HL-60 (cell line): ENCODE measurements at places on chromosomes 6 and 20.

DNA sequence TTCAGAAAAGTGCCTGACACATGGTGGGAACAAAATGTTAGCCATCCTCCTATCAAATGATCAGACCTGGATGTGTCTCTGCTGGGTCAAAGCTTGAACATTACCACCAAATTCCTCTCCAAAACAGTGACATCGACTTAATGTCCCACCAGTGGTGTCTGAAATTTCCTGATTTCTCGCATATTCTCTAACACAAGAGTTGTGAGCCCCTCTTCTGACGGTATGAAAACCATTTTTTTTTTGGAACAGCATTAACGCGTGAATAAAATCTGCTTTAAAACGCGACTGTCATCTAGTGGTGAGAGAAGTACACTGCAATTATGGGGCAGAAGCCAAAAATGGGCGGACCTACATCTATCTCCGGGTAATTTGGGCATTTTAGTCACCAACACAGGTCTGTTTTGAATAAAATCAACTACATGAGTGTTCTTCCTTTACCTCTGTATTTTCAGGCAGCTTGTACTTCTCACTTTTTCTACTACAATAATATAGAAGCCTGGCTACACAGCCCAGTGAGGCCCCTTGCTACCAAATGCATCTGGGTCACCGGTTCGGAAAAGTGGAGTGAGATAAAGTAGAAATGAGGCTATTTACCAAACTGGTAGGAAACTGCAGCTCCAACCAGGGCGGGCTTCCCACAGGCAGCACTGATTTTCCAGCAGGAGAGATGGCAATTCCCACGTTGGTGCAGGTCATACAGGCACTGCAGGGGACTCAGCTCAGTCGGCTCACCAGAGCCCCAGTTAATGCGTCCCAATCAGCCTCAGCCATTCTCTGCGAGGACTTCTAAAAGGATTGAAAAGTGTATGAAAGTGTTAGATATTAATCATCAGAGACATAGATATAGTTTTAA is 27.4 kb downstream of the MGME1 start:
- peak; percentile 37 for DNase-seq

DNA sequence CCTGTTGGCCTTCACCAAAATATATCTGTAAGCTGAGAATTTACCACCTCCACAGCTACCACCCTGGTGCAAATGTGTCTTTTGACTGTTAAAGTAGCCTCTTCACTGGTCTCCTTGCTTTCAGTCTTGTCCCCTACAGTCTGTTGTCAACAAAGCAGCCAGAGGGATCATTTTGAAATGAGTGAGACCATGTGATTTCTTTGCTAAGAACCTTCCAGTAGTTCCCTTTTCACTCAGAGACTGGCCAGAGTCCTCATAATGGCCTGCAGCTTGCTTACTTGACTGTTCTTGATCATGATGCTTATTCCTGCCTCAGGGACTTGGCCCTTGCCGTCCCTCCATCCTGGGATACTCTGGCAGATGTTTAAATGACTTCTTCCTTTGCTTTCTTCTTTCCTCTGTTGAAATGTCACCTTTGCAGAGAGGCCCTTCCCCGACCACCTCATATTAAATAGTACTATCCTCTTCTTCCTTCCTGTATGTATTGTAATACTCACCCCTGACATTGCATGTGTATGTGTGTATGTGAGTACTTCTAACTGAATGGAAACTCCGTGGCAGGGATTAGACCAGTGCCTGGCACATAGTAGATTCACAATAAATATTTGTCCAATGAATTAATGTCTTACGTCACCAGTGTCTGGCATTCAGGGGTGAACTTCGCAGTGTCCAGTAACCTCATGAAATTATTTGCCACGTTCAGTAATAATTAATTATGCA is 5.0 kb downstream of the MANBAL start:
- DNase-seq: no peak

DNA sequence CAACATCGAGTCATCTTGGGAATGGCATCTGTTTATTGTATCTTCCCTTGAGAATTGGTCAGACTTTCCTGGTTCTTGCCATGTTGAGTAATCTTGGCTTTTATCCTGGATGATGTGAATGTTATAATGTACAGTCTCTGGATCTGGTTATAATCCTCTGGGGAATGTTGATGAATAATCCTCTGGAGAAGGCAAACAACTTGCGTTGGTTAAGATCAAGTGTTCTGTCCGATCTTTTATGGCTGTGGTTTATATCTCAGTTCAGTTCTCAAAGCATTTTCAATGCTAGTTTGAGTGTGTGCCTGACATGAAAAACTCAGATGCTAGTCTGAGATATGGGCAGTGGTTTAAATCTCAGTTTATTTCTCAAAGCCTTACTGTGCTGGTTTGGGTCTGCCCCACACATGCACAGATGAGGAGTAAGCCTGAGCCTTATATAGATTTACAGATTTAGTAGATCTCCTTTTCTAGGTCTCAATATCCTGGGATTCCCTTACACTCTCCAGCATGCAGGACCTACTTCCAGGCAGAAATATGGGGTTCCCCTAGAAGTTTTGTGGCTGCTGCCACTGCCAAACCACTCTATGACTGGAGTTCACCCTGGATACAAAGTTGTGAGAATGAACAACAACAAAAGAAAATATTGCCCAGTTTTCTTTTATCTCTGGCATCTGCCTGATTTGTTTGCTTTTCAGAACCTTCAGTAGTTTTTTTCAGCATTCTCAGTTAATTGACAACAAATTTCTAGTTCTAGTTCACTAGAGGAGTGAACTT is 191.8 kb upstream of the MAN1A1 start:
- no peak for DNase-seq

GRCh38 chr6:13743736-13744127 is 32.1 kb upstream of the RANBP9 start:
- no peak for DNase-seq

DNA sequence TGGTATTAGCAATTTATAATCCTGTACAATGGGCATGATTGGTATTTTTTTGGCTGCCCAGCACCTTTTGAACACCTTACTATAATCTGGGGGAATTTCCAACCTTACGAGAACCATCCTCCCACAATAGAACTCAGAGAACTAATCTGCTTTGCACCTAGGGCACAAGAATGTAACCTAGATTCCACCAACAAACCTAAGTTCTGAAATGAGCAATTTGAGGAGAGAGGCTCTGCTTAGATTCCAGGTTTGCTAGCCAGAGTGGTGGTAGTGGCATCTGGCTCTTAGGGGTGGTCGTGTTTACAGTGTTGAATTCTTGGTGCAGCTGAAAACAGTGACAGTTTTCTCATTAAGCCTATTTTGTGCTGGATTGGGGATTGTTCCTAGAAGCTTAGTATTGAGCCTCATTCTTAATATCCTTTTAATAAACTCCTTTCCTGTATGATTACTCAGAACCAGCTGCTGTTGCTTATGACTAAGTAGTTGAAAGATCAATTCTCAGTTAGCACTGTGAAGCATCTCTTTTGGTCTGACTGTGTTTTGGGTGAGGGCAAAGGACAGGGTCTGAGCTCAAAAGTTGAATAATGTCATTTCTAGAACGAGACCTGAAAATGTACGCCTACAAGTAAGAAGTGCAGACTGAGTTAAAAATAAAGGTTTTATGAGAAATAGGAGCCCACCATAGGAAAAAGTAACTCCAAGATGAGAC is 385.6 kb downstream of the CDKAL1 start:
- DNase-seq: no peak

DNA sequence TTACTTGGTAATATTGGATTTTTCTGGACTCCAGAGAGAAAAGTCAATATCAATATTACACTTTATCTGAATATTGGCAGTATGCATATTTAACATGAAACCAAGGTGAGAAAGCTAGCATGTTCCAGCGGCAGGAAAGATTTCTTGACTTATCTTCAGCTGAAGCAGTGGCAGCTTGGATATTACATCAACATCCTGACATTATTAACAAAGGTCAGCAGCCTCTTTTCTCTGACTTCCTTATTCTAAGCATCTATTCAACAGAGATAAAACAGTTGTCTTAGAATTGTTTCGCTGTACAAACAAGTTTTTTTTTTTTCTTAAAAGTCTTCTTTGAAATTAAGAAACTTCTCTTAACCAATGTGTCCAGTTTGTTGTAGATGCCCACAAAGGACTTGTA is 11.8 kb downstream of the DCBLD1 start:
- no peak for DNase-seq

- no peak for DNase-seq
These were observed 121.6 kb upstream of the GJE1 start for GRCh38 chr6:142011156-142011555.

DNA sequence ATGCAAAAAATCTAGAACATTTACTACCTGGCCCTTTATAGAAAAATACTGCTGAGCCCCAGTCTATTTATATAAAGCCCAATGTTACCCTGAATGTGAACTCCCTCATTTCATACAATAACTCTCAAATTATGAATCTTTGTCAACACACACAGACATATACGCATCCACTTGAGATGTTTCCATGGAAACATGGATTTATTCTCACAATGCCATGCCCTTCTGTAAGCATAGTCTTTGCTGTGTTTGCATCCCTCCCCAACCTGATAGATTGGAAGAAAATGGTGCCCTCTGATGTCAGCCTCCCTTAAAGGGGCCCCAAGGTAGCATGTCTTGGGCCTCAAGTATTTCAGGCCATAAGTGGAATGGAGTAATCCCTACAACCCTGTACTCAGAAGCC is 573.1 kb downstream of the KIF16B start:
- no peak for DNase-seq

GRCh38 chr6:112571488-112572270 is 224.5 kb downstream of the RFPL4B start:
- no peak for DNase-seq

DNA sequence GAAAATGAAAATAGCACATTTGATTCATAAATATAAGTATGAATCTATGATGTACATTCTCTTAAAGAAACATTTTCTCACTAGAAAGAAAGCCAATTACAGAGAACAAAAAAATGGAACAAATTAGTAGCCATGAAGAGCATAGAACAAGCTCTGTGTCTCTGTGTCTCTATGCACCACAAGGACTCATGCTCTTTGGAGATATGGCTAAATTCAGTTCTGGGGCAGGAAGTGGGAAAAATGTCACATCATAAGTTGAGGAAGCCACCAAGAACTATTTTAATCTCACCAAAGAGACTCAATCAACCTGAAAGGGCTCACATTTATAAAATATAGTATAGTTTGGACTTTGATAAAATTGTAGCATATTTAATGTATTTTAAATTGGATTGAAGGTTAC is 1259.8 kb upstream of the GJE1 start:
- no peak for DNase-seq

GRCh38 chr6:1144842-1145767 is 166.8 kb upstream of the FOXQ1 start:
- DNase-seq: no peak

- DNase-seq: no peak
These were observed 642.1 kb downstream of the EPHA7 start for GRCh38 chr6:92777146-92777740.

GRCh38 chr6:157460182-157460999 is 79.4 kb downstream of the ZDHHC14 start:
- DNase-seq: no peak

DNA sequence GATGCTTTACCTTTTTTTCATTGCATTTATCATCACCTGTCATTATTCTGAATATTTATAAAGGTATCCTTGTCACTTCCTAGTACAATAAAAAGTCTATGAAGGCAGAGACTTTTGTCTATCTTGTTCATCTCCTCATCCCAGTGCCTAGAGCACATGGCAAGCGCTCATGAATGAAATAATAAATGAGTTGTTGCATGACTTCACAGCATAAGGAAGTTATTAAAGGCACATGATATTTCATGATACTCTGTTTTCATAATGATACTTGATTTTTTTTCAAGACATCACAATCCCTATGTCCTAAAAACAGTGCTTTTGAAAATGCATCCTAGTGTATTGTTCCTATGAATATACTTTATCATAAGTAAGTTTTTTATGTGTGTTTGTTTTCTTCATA is 310.6 kb upstream of the RSPO3 start:
- DNase-seq: no peak

DNA sequence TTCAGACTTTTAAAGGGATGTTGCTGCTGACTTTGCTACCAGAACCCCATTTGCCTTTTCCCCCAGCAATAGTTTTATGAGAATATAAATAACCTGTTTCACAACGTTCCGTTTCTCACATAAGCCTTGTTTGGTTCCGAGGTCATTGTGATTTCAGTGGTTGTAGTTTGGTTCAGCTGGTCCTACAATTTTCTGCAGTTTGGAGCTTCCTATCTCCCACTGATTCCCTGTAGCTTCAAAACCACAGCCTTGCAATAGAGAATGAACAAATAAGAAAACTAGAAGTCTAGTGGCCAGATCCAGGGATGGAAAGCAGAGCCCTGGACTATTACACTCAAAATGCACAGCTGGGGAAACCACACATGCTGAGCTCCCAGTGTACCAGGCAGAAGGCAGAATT is 24.1 kb upstream of the SH3BGRL2 start:
- DNase-seq: no peak

DNA sequence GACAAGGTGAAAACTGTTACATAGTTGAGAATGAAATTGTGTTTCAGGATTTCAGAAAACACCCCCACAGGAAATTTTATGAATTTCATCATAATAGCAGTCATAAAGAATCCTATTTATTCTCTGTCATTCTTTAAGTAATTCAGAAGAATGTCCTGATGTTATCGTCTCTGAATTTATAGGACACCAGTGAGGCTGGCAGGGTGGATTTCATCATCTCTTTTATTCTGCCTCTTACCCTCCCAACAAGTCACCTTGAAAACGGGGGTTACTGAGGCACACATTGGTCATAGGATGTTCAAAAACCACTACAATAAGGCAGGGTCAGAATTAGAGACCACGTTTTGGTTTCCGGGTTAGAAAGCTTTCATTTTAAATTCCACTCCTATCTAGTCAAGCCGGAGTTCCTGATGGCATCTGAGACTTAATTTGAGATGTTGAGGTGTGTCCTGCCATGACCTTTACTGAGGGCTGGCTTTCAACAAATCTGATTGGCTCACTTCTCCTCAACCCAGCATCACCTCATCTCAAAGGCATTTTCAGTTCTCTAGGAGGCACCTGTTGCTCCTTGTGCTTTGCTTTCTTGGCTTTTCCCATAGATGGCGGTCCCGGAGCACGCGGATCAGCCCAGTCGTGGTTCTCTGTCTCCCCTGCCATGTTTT is 230.6 kb upstream of the SUPT3H start:
- no peak for DNase-seq

- DNase-seq: peak; percentile 32
These were observed 16.1 kb downstream of the E2F3 start for GRCh38 chr6:20417819-20418218.

GRCh38 chr6:40880906-40881305 is 158.1 kb downstream of the UNC5CL start:
- DNase-seq: no peak

DNA sequence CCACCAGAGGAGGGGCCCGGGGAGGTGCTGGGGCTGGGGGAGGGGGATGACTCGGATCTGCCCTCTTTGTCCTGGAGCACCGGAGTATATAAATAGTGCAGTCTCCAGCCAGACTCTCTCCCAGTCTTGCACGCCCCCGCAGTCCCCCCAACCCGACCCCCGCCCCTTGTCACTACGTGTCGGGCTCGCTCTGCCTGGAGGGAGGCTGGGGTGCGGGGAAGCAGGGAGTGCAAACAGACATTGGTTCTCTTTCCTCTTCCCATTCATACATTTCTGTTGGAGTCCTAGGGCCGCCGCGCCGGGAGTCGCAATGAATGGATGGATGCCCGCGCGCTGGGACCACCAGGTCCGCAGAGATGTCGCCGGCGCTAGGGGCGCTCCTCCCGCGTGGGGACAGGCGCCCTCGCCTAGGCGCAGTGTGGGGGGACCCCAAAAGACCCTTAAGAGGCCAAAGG is 179.3 kb downstream of the TBXT start:
- DNase-seq: no peak
